Activated T-helper 2 cell treated with anti-CD3 and anti-CD28 coated beads, Interferon-gamma antibody, Interleukin-2, Interleukin-4, amounts not matched to agents 10 μg/mL and 5 μg/mL and 100 μg/mL, durations not matched to agents 14 hours and 24 hours and 36 hours (primary cell): ENCODE measurements at places on chromosomes 1 and 21.

- H3K4me3 ChIP-seq: no peak overlapping the region
- no peaks in the 10 kb centered on the region for H3K27me3 ChIP-seq
- peaks cover 6% of the 10 kb centered on the region for H3K4me1 ChIP-seq
- H3K36me3 ChIP-seq: no peaks in the 10 kb centered on the region
- no peak overlapping the region for H3K27ac ChIP-seq
Measured at GRCh38 chr1:86938450-86938849, 24.0 kb downstream of the HS2ST1 start.

DNA sequence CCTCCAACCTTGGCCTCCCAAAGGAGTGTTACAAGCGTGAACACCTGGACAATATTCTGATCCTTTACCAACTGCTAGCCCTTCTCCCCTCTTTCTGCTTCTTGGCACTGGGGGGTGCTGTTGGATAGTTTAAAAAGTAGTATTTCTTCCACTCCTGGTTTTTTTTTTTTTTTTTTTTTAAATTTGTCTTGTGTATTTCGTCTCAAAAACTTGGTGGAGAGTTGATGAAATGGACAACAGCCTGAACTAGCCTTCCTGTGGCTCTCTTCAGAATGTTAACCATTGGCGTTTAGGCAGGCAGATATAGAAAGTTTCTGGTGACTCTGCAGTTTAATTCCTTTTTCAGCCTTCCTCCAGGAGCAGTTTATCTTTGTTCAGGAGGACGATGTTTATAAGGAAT, 69.7 kb upstream of the USP24 start:
- no peaks in the 10 kb centered on the region for H3K36me3 ChIP-seq
- H3K4me1 ChIP-seq: peaks cover 19% of the 10 kb centered on the region
- H3K27ac ChIP-seq: no peak overlapping the region
- DNase-seq: no peak
- H3K4me3 ChIP-seq: no peak overlapping the region

GRCh38 chr1:3001471-3002348, 19.6 kb upstream of the ACTRT2 start:
- no peaks in the 10 kb centered on the region for H3K27me3 ChIP-seq
- no peaks in the 10 kb centered on the region for H3K4me1 ChIP-seq
- H3K36me3 ChIP-seq: no peaks in the 10 kb centered on the region
- no peak for DNase-seq

GRCh38 chr21:33908760-33909159, 6.8 kb downstream of the ATP5PO start:
- no peak overlapping the region for H3K27ac ChIP-seq
- H3K4me1 ChIP-seq: peaks cover 16% of the 10 kb centered on the region
- no peaks in the 10 kb centered on the region for H3K27me3 ChIP-seq

GRCh38 chr1:167927046-167927754, 9.3 kb upstream of the DCAF6 start:
- no peaks in the 10 kb centered on the region for H3K27me3 ChIP-seq
- H3K4me1 ChIP-seq: peaks cover 3% of the 10 kb centered on the region
- no peak for DNase-seq
- no peak overlapping the region for H3K27ac ChIP-seq
- no peak overlapping the region for H3K4me3 ChIP-seq

DNA sequence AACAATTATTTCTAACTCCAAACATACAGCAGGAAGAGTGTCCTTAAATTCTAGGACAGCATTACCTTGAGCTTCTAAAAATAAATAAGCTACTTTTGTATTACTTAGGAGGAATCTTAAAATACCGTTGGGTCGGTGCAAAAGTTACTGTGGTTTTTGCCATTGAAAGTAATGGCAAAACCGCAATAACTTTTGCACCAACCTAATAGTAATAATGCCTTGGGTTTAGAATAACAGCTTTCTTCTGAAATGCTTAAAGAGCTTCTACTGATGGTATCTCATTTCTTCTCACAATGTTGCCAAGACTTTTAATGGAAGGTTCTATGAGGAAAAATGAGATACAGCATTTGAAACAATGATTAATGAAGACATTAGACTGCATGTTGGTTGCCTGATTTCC, 179.9 kb downstream of the SEC16B start:
- DNase-seq: no peak
- H3K36me3 ChIP-seq: no peaks in the 10 kb centered on the region
- H3K4me1 ChIP-seq: no peaks in the 10 kb centered on the region
- H3K4me3 ChIP-seq: no peak overlapping the region
- no peaks in the 10 kb centered on the region for H3K27me3 ChIP-seq

DNA sequence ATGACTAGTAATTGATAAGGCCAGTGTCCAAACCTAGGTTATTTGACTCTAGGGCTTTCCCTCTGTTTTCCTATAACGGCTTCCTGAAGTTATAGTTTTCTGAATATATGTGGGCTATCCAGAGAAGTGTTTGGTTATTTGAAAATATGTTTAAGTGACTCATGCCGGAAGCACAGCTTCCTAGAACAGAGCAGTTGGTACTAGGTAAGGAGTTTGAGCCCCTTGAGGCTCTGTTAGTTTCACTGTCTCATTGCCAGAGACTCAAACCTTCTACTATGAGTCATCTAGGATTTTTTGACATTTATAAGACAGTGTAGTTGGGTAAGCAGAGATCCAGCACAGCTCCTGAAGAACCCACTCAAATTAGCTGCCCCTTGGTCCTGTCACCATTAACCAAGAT, 27.1 kb upstream of the LEPR start:
- no peak overlapping the region for H3K4me3 ChIP-seq
- peaks cover 80% of the 10 kb centered on the region for H3K4me1 ChIP-seq
- no peaks in the 10 kb centered on the region for H3K27me3 ChIP-seq

DNA sequence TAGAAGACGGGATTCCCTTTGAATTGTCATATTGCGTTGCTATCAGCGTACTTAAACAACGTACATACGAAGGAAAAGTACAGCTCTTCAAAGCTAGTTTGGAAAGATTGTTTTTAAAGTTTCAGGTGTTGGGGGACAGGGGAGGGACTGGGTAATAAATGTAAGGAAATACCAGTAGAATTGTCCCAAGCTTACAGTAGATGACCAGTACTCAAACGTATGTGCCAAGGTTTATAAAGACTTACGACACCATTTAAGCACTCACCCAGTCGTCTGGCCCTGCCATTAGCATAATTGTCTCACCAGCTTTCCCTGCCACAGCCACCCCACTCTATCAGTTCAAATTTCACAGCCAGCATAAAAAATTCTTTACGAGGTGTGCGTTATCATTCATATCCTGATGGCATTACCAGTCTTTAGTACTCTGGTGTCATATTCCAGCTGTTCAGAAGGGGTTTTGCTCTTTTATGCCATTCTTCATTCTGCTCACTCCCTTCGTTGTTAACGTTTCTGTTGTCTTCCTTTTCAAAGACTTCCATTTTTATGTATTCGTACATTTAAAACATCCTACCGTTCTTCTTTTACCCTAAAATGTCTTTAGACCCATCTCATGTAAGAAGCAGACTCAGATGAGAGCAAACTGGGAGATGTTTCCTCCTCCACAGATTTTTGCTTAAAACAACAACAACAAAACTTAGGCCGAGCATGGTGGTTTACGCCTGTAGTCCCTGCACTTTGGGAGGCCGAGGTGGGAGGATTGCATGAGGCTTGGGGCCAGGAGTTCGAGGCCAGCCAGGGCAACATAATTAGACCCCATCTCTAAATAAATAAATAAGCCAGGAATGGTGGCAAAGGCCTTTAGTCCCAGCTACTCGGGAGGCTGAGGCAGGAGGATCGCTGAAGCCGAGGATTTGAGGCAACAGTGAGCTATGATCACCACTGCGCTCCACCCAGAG, 1.0 kb upstream of the HP1BP3 start:
- H3K4me1 ChIP-seq: peaks cover 25% of the 10 kb centered on the region
- H3K27me3 ChIP-seq: no peaks in the 10 kb centered on the region
- DNase-seq: no peak
- H3K4me3 ChIP-seq: peak overlapping the region; percentile 90
- H3K36me3 ChIP-seq: peaks cover 16% of the 10 kb centered on the region

GRCh38 chr1:148354284-148354912, 128.7 kb downstream of the PPIAL4G start:
- peaks cover 69% of the 10 kb centered on the region for H3K27me3 ChIP-seq
- no peak overlapping the region for H3K27ac ChIP-seq
- no peaks in the 10 kb centered on the region for H3K36me3 ChIP-seq
- no peak overlapping the region for H3K4me3 ChIP-seq

DNA sequence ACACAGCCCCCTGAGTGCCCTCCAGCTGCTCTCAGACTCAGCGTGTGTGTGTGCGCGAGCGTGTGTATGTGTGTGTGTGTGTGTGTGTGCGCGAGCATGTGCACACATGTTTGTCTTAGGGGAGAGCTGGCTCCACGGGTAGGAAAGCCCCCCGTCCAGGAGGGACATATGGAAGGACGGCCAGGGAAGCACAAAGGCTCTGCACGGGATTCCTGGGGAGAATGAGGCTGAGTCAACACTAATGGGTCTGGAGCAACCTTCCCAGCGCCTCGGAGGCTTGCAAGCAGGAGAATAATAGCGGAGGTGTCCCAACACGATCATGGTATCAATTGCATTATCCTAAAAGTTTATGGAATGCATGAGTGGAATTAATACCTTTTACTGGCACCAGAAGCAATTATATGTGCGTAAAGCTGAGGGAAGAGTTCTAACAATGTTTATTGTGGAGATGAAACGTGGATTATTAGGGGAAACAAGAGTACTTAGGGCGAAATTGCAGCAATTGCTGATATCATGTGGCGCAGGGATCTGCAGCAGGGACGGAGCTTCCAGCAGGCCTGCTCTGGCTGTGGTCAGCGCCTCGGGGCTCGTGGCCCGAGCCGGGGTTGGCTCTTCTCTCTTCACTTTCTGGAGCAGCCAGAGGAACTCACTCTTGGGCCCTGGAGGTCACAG, 40.3 kb upstream of the CCDC27 start:
- no peaks in the 10 kb centered on the region for H3K4me1 ChIP-seq
- DNase-seq: no peak
- no peaks in the 10 kb centered on the region for H3K27me3 ChIP-seq
- H3K36me3 ChIP-seq: no peaks in the 10 kb centered on the region
- no peak overlapping the region for H3K4me3 ChIP-seq

DNA sequence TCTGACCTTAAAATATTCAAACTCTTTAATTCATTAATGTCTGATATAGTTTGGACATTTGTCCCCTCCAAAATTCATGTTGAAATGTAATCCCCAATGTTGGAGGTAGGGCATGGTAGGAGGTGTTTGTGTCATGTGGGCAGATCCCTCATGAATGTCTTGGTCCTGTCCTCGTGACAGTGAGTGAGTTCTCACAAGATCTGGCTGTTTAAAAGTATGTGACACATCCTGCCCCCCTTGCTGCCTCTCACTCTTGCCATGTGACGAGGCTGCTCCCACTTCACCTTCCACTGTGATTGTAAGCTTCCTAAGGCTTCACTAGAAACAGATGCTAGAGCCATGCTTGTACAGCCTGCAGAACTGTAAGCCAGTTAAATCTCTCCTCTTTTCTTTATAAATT, 21.3 kb upstream of the FBXO28 start:
- H3K4me1 ChIP-seq: no peaks in the 10 kb centered on the region
- H3K36me3 ChIP-seq: no peaks in the 10 kb centered on the region
- DNase-seq: no peak
- no peak overlapping the region for H3K4me3 ChIP-seq
- H3K27ac ChIP-seq: no peak overlapping the region
- peaks cover 30% of the 10 kb centered on the region for H3K27me3 ChIP-seq

GRCh38 chr1:62476525-62477219, 39.8 kb downstream of the USP1 start:
- H3K36me3 ChIP-seq: peaks cover 2% of the 10 kb centered on the region
- no peaks in the 10 kb centered on the region for H3K4me1 ChIP-seq
- no peaks in the 10 kb centered on the region for H3K27me3 ChIP-seq
- no peak for DNase-seq
- no peak overlapping the region for H3K4me3 ChIP-seq
- H3K27ac ChIP-seq: no peak overlapping the region

GRCh38 chr21:15472108-15473040, 257.4 kb upstream of the USP25 start:
- H3K36me3 ChIP-seq: no peaks in the 10 kb centered on the region
- H3K4me3 ChIP-seq: no peak overlapping the region
- H3K27ac ChIP-seq: no peak overlapping the region
- no peaks in the 10 kb centered on the region for H3K4me1 ChIP-seq
- H3K27me3 ChIP-seq: peaks cover 4% of the 10 kb centered on the region

DNA sequence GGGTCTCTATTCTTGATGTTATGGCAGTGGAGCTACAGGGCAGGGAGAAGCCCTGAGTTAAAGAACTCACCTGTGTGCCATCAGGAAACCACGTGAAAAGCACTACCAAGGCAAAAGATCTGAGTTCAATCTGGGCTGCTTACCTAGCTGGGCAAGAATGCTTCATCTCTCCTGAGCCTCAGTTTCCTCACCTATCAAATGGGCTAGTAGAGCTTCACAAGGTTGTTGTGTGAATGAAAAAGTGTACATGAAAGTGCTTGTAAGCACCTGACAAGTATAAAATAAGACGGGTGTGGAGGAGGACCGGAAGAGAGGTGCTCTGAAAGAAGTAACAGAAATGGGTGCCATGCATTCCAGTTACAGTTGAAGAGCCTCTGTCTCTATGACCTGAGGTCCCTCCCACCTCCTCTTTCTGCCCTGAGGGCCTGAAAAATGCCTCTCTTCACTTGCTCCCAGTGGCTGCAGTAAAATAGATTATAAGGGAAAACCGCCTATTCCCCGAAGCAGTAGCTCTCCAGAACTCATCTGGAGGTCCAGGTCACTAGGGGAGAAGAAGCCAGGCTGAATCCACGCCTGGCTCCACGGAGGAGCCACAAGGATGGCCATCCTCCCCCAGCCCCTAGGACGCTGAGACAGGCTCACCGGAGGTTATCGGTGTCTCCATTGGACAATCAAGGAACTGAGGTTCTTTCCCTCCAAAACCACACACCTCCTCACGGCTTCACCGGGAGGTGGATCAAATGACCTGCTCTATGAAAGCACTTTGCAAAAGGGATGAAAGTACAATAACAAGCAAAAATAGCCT, 1.4 kb downstream of the GPR161 start:
- DNase-seq: no peak
- H3K27me3 ChIP-seq: peaks cover 55% of the 10 kb centered on the region
- peaks cover 16% of the 10 kb centered on the region for H3K4me1 ChIP-seq
- peak overlapping the region; percentile 4 for H3K27ac ChIP-seq
- H3K36me3 ChIP-seq: no peaks in the 10 kb centered on the region

DNA sequence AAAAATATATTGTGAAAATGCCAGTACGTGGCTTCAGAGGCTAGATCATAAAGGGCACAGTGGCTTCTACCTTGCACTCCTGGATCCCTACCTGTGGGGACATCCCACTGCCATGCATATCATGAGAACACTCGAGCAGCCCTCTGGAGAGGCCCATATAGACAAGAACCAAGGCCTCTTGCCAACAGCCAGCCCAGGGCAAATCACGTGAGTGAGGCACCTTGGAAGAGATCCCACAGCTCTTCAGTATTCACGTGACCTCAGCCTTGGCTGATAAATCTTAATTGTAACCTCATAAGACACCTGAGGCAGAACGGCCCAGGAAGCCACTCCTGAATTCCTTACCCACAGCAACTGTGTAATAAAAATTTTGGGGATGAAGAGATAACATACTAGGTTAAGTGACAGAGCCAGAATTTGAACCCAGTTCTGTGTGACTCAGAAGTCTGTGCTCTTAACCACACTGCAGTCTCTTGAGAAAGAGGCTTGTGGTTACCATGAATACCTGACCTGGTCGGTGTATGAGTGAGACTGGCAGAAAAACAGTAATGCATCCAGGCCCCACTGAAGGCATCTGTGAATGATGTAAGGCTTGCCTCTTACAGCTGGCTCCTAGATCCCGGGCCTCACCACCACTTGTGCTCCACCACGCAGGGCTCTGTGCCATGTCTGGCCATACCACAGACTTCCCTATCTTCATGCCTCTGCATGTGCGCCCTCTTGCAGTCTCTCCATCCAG, 6.9 kb upstream of the A3GALT2 start:
- no peaks in the 10 kb centered on the region for H3K27me3 ChIP-seq
- DNase-seq: no peak
- H3K4me3 ChIP-seq: no peak overlapping the region
- H3K36me3 ChIP-seq: peaks cover 67% of the 10 kb centered on the region
- no peaks in the 10 kb centered on the region for H3K4me1 ChIP-seq

- H3K4me1 ChIP-seq: peaks cover 33% of the 10 kb centered on the region
- peaks cover 8% of the 10 kb centered on the region for H3K36me3 ChIP-seq
- H3K27me3 ChIP-seq: no peaks in the 10 kb centered on the region
Measured at GRCh38 chr1:153985941-153986761, at the start of gene RAB13. RAB13 (minus strand) TSS chr1:153986339; CDS start chr1:153986236, 103 bp downstream.
